ENCODE measurements at places on chromosomes 1 and 21.

- DNase-seq: no peak
Observed at GRCh38 chr1:94154989-94155388, 34.0 kb upstream of the ABCA4 start.

DNA sequence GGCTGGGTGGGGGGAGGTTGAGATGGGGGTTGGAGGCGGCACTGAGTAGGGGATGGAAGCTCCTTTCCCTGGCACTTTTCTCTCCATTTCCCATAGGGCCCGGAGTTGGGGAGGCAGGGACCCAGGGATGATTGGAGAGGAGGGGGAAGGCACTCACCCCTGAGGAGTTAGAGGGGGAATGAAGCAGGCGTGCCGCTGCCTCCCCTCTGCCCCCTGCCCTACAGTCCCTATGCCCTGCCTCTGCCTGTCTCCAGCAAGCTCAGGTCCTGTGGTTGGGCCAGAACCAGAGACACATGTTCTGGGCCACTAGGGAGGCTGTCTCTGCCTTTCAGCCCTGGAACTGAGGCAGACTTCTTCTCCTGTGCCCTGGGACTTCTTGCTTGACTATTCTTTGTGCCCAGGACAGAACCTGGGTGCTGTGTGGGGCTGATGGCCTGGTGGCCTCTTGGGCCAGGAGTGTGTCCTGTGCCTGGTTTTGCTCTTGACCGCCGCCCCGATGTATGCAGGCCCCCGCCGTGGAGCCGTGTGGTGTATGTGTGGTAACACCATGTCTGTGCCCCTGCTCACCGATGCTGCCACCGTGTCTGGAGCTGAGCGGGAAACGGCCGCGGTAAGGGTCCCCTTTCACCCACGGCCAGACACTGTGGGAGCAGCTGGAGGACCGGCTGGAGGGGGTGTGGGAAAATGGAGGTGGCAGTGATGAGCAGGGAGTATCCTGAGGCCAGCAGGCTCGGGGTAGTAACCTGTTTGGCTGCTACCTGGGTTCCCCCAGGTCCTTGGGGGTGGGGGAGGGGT is 1.4 kb downstream of the LYPLA2 start:
- DNase-seq: no peak

DNA sequence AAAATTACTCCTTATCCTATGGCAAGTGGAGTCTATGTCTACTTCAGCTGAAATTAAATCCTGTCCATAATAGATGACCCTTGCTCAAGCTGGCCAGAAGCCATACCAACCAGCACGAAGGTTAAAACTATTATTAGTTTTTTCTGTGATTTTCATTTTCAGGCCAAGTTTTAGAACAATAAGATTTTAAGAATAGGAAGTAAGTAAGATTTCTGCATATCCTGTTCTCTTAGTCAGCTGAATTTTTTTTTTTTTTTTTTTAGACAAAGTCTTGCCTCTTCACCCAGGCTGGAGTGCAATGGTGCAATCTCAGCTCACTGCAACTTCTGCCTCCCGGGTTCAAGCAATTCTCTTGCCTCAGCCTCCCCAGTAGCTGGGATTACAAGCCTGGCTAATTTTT is 6.1 kb upstream of the RBP7 start:
- DNase-seq: no peak

DNA sequence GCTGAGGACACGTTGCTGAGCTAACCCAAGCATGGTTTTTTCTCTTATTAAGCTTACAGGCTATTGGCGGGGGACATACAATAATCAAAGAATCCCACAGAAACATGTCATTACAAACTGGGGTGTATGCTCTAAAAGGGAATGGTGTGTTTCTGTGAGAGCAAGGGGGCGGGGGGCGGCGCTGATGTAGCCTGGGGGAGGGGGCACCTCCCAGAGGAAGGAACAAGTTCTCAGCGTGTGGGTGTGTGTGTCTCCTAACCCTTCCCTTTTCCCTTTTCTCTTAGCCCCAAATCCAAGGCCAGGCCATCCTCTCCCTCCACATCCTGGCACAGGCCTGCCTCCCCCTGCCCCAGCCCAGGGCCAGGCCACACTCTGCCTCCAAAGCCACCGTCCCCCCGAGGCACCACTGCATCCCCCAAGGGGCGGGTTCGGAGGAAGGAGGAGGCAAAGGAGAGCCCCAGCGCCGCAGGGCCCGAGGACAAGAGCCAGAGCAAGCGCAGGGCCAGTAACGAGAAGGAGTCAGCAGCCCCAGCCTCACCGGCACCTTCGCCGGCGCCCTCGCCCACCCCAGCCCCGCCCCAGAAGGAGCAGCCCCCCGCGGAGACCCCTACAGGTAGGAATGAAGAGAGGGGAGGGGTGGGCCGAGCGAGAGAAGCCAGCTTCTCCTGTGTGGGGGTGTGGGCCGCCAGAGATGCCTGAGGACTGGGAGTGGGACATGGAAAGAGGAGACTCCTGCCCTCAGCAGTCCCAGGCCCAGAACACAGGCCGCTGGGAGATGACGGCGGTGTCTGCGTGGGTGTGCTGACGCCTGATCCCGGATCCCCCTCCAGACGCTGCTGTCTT is 21.9 kb downstream of the MAP7D1 start:
- no peak for DNase-seq

DNA sequence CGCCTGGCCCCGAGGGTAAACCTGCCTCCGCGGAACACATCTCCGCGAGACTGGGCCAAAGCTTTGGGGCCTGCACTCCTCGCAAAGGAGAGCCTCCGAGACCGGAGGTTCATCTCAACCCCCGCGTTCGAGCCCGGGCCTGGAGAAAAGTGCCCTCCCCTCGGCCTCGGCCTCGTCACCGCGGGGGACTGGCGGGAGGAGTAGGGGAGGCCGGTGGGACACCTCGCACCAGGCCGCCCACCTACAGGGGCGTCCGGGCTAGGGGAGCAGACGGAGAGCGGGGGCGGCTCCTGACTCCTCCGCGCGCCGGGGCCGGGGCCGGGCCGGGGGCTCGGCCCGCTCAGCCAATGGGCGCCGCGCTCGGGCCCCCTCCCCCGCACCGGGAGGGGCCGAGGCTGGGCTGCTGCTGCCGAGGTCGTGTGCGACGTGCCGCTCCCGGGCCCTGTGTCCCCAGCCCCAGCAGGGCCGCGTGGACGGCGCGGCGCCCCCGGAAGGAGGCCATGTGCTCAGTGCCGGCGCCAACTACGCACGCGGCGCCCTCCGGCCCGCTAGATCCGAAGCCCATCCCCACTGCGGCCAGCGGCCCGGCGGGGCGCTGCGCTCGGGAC is 684 bp downstream of the SLC2A1 start:
- no peak for DNase-seq

GRCh38 chr1:152517237-152517811 is 3.0 kb downstream of the CRCT1 start:
- peak; percentile 91 for DNase-seq

GRCh38 chr1:218967836-218968235 is 205.8 kb upstream of the LYPLAL1 start:
- DNase-seq: peak; percentile 30

GRCh38 chr1:212814537-212815334 is 23.0 kb downstream of the TATDN3 start:
- peak; percentile 23 for DNase-seq

- DNase-seq: no peak
Observed at GRCh38 chr1:181221078-181221477, 132.6 kb downstream of the IER5 start.

GRCh38 chr1:27689423-27690173 is 17.6 kb upstream of the IFI6 start:
- no peak for DNase-seq

DNA sequence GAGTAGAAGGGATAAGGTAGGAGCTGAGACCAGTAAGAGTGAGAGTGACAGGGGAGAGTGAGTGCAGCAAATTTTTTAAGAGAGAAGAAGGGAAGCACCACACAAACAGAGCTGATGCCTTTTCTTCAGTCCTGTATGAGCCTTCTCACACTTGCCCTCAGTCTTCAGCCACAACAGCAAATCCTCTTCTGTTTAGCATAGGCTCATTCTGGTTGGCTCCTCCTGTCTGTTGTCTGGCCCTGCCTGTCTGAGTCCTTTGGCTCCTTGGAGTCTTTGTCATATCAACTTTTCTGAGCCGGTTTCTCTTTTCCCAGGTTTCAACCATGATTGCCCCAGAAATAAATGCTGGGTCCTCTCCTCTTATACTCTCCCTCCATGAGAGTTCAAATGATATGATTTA is 12.7 kb upstream of the CASQ1 start:
- DNase-seq: no peak

- no peak for DNase-seq
Observed at GRCh38 chr1:117571496-117571895, 34.4 kb upstream of the TENT5C start.

GRCh38 chr1:199522936-199523335 is 504.6 kb upstream of the NR5A2 start:
- DNase-seq: no peak

GRCh38 chr21:34875830-34876229 is 173.3 kb downstream of the RUNX1 start:
- DNase-seq: no peak
